ENCODE measurements at places on chromosomes 4 and X.

GRCh38 chrX:119497185-119497584, 28.9 kb downstream of the SLC25A5 start:
- DNase-seq, result no peak

DNA sequence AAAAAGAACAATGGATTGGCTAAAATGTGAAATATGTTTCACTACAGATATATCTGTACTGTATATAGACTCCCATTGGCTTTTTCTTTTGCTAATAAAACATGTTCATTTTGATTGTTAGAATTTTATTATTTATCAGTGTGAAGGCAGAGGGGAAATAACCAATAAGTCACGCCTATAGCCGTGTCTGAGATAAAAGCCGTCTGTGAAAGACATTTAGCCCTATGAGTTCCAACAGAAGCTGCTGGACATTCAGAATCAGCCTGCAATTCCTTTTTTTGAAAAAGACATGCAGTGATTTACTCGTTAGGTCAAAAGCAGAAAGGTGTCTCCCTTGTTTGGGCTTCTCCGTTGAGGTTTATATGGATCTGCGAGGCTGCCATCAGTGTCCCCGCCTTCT, 24.2 kb upstream of the SLC25A4 start:
- no peak for DNase-seq

DNA sequence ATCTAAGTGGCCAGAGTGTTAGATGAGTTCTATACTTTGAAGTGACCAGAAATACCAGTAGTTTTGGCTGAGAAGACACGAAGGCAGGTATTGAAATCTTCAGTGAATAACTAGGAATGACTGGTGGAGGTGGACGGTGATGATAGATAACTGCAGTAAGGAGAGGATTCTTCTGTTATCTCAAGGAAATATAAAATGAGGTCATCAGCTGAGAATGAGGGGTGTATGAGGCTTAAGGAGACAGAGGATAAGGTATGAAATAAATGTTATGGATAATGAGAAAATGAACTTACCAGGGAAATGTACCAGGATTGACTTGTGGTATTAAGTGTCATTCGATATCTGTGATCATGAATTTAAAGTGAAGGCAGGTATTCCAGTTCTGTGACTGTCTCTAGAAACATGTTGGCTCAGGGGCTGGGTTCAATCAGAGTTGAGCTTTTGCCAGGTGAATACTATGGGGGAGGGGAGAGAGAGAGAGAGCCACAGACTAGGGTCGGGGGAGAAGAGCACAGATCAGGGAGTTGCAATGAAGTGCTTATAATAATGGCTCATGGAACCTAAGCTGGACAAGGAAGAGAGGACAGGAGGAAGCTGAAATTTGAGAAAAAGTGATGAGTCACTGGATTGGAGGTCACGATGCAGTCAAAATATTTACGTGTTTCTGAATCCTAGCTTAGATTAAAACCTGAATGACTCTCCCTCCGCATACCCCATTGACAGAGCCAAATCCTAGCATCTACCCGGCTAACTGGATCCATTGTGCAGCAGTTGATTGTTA, 37.5 kb upstream of the BRS3 start:
- no peak for DNase-seq

GRCh38 chrX:38770152-38770551, 31.1 kb upstream of the MID1IP1 start:
- no peak for DNase-seq

DNA sequence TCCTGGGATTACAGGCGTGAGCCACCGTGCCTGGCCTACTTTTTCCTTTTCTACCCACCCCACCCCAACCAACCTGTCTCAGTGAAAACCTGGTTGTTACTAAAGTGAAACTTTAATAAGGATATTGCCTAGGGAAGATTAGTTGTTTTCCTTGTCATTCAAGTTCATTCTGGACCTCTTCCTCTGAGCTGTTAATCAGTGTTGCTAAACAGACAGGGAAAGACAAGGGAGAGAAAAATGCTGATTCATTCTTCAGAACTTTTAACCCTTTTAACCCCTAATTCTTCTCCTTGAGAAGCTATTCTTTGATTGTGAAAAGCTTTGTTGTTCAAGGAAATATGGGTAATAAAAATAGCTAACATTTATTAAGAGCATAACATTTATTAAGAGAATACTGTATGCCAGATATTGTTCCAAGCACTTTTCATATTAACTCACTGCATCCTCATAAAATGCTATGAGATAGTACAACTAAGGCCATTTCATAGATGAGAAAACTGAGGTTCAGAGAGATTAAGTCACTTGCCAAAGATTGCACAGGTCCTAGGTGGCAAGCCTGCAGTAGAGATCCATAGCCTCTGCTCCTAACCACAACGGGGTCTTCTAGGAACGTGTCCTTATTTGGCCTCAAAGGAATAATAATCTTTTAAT, 34.8 kb downstream of the OSTC start:
- DNase-seq, result no peak

GRCh38 chr4:126853715-126854114, 779.0 kb upstream of the INTU start:
- DNase-seq, result no peak
